ENCODE measurements at places on chromosomes 4 and X. TPM values are rescaled to one million over a fixed set of nuclear protein-coding genes. Genes with fewer than 3 reads are reported as not detected.

HS6ST2 gene
- total RNA-seq, result 23.4 TPM

- no peak for DNase-seq
Observed at GRCh38 chr4:112592717-112593116, 44.0 kb downstream of the ZGRF1 start.

DNA sequence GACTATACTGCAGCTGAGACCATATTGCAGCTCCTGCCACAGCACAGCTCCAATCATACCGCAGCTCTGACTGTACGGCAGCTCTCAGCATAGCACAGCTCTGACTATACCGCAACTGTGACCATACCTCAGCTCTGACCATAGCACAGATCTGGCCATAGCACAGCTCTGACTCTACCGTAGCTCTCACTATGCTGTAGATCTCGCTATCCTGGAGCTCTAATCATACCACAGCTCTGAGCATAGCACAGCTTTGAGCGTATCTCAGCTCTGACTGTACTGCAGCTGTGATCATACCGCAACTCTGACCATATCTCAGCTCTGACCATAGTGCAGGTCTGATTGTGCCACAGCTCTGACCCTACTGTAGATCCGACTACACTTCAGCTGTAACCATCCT lies 139.2 kb downstream of the ASMT start:
- no peak for DNase-seq

GRCh38 chr4:74387790-74388189 lies 22.8 kb downstream of the EREG start:
- no peak for DNase-seq

DNA sequence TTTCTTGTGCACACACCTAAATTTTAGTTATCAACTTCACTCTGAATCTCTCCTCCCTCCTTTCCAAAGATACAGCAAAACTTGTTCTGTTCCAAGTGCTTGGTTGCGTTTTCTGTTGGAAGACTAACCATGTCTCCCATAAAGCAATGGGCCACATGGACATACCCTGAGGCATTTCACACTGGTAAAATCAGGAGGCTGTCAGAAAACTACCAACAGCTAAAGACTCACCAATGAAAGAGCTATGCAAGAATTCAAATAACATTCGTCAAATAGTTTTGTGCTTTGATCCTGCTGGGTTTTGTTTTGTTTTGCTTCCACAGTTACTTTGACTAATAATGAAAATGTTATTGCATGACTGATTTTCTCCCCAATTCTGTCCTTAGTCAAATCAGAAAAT lies 46.0 kb downstream of the PHEX start:
- DNase-seq, result no peak

DNA sequence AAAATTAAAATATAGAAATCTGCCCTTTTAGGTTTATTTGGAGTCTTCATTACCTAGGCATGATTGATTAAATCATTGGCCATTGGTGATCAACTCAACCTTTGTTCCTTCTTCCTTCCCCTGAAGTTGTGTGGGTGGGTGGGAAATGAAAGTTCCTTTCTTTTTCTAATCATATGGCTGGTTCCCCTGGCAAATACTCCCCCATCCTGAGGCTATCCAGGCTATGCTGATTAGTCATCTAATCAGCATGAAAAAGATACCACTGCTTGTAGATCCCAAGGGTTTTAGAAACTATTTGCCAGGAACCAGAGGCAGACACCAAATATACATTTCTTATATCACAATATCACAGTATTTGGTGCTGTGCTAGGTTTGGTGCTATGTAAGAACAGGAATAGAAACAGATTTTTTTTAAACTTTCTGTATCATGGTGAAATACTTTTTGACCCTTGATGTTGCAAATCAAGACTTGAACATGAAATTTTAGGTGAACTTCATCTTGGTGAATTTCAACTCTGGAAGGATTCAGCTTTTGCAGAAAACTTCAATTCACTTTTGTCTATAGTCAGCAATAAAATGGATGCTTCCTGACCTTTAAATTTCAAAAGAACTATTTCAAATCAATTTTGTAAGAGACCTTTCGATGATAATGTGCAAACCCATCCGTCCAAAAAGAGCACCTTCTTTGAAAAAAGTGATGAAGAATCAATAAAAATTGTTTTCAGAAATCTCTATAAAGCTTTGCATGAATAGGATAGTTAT lies 71.1 kb downstream of the CCSER1 start:
- no peak for DNase-seq
